ENCODE measurements at places on chromosomes 4 and X.
A peak's percentile ranks its signal among the peaks of the same experiment; 100 is the strongest.

- no peak for DNase-seq
Measured at GRCh38 chrX:132058975-132059374, 35.9 kb downstream of the STK26 start.

DNA sequence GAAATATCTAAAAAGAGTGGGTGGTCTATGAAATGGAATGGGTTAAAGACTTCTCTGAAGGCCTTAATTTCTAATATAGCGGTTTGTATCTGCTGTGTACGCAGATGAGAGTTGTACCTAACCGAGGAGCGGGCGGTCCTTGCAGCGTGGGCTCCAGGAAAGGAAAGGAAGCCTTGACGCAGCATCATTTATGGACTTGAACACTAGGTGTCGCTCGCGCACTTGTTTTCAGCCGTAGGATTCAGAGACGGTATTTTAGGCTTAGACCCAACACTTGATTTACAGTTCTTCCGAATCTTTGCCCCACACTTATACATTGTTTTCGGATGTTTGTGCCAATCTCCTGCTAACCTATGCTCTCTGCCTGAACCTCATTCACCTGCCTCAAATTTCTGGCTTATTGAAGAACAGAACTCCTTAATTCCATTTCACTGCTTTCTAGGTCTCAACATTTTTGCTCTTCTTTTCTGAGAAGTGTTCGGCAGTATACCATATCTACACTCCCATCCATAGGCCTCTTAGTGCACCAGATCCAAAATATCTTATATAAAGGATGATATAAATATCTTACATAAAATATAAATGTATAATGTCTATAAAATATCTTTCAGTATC is 48.9 kb upstream of the AADAT start:
- peak; percentile 72 for DNase-seq

DNA sequence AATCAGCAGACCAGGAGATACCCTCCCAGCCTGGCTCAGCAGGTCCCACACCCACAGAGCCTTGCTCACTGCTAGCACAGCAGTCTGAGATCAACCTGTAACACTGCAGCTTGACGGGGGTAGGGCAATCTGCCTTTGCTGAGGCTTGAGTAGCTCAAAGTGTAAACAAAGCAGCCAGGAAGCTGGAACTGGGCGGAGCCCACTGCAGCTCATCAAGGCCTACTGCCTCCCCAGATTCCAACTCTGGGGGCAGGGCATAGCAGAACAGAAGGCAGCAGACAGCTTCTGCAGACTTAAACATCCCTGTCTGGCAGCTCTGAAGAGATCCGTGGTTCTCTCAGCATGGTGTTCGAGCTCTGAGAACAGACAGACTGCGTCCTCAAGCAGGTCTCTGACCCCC is 15.1 kb upstream of the GABRA2 start:
- DNase-seq, result no peak

GRCh38 chr4:85792376-85793232 is 317.7 kb downstream of the ARHGAP24 start:
- DNase-seq, result peak; percentile 39

DNA sequence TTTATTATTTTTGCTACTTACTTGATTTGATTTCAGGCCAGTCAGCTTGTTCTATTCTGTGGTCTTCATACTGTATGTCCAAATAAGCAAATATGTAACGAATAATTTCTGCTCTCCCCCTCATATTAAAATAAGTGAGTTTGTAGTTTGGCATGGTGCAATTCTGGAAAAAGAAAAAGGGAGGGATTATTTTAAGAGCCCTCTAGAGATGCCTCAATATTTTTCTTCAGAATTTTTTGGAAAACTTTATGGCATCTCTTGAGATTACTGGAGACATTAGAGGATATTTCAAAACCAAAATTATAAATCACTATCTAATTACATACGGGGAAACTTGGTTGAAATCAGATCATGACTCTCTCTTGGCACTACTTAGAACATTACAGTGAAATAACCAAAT is 8.2 kb downstream of the HPGDS start:
- DNase-seq, result no peak

DNA sequence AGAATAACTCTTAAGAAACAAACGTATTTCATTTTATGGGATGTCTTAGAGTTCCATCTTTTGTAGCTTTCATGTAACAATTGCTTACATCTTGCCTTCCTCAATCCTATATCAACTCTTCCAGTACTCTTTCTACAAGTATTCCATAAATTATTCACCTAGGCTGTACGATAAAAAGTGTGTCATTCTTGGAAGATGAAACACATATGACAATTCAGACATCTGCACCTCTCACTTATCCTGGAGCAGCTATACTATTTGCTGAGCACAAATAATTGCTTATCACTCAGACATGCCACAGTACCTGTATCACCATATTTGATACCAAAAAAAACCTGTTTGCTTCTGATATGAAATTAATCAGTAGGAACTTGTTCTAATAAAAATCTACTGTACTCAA is 1.0 kb downstream of the POF1B start:
- no peak for DNase-seq

- no peak for DNase-seq
Measured at GRCh38 chrX:50456712-50457484, 13.7 kb downstream of the DGKK start.

DNA sequence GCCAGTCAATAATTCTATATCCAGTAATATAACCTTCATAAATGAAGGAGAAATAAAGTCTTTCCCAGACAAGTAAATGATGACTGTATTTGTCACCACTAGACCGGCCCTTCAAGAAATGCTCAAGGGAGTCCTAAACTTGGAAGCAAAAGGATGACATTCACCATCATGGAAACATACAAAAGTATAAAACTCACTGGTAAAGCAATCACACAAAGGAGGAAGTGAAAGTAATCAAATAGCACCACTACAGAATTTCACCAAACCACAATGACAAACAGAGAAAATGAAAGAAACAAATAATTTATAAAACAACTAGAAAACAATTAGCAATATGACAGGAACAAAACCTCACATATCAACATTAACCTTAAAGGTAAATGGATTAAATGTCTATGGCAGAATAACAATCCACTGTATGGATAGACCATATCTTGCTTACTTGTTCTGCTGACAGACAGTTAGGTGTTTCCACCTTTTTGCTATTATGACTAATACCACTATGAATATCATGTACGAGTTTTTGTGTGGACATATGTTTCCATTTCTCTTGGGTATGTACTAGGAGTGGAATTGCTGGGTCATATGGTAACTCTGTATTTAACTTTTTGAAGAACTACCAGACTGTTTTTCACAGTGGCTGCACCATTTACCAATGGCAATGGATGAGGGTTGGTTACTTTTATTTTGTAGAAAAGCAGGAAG is 44.9 kb downstream of the NAT8L start:
- DNase-seq, result no peak

- DNase-seq, result no peak
Measured at GRCh38 chr4:66647926-66648325, 897.4 kb downstream of the CENPC start.

GRCh38 chr4:47032405-47033106 is 1.2 kb downstream of the GABRB1 start:
- DNase-seq, result peak; percentile 38

GRCh38 chrX:21996872-21997455 is 35.2 kb upstream of the PHEX start:
- DNase-seq, result peak; percentile 46

GRCh38 chr4:3225071-3225850 is 23.7 kb upstream of the MSANTD1 start:
- DNase-seq, result no peak

DNA sequence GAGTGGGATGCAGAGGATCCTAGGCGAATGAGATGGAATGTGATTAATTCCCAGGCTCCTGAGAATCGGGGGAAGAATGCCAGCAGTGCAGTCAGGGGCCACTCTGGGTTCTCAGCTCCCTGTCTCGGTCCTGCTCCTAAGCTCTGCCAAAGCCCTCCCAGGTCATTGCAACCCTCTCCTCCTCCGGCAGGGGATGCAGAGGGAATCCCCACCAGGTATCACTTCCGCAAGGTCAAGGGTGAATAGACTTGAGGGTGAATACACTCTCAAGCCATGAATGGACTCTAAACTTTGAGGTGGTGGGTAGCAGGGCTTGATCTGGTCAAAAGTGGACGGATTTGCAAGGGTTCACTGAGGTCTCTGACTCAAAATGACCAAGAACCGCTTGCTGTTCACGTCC is 139.3 kb upstream of the MXRA5 start:
- DNase-seq, result no peak

DNA sequence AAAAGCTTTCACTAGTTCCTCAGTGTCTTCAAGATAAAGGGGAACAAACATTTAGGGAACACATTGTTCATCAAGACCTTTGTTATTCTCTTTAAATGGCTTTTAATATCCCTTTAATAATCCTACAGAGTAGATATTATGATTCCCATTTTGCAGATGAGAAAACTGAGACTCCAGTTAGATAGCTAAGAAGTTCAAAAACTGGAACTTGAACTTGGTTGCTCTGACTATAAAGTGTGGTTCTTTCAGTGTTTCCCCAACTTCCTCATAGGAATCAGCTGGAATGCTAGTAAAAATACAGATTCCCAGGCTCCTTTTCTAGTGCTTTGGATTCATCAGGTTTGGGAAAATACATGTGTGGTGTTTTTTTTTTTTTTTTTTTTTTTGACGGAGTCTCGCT is 37.7 kb downstream of the DLG3 start:
- no peak for DNase-seq

DNA sequence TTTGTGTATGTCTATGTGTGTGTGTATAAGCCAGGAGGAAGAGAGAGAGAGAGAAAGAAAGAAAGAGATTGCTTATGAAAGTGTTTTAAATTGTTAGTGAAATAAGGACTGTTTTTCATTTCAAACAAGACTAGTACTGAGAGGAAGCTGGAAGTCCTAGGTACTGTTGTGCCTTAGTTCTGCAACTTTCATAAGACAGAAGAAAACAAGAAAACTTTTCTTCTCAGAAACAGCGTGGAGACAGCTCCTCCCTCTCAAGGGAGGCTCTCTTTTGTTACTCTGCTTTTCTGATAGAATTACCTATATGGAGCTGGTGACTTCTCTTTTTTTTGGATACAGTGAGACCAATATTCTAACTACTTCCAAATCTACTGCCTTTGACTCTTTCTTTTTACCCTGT is 62.5 kb downstream of the BANK1 start:
- no peak for DNase-seq

DNA sequence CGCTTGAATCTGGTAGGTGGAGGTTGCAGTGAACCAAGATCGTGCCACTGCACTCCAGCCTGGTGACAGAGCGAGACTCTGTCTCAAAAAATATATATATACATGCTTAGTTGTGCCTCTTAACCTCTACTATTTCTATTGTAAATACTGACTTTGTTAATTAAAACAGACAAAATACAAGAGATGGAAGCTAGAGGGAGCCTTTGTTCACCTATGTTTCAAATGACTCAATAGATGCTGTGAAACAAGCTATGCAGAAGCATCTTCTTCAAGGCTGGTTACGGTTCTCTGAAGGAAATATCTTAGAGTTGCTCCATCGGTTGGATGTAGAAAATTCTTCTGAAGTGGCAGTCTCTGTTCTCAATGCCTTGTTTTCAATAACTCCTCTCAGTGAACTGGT is 6.2 kb downstream of the NCAPG start:
- DNase-seq, result peak; percentile 65

DNA sequence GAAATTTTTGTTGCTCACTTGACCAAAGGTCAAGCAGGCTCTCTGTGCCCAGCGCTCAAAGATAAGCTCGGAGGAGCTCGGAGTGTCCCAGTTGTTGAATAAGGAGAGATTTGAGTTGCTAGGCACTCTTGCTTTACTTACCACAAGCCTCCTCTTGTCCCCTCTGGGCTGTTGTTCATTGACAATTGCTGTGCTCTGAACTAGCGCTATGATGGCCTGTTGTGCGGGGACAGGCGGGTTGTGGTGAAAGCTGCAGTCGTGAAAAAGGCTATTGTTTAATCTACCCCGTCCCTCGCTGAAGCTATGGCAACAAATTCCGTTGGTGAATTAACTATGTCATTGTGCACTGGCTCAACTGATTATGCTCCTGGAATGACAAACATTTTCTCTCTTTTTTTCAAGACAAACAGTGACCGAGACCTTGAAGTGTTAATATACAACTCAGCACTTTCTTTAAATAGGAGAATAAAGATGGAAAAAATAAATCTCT is 21.0 kb upstream of the POLA1 start:
- DNase-seq, result no peak

GRCh38 chr4:110878413-110878812 is 255.5 kb upstream of the PITX2 start:
- no peak for DNase-seq

DNA sequence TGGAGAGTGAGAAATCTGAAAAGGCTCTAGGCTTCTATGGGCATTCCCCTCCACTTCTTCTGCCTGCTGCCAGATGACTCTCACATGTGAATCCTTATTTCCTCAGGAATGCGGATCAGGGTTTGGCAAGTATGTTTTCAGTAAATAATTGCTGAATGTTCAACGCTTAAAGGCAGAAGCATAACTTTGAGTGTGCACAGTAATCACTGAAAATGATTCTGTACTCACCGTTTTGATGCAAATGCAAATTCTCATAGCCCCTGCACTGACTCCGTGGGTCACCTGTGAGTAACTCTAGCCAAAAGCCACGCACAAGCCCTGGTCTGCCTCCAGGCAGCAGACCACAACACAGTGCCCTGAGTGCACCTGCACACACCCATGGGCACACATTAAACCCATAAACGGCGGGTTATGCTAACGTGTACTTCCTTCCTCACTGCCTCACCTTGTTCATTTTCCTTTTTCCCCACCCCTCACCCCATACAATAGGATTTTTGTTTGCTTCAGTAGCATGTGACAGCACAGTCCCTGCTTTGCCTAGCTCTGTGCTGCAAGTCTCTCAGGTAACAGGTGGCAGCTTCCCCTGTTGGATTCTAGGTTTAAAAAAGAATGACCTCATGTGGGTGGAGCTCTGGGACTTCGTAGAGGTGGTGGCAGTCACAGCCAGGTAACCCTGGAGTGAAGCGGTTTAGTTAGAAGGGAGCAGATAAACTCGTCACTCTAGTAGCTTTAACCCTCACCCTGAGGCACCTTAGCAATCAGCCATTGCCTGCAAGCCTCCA is at the start of gene ARHGEF38:
ARHGEF38 (plus strand) TSS at position 656 of the 782 bp plus-strand sequence. CDS start 146 bp downstream, outside the sequence.
- no peak for DNase-seq

- DNase-seq, result no peak
Measured at GRCh38 chr4:153465615-153466080, 512 bp upstream of the TMEM131L start.

Measured in kidney capillary endothelial cell (primary cell).